ENCODE measurements at places on chromosomes 12 and 14.

DNA sequence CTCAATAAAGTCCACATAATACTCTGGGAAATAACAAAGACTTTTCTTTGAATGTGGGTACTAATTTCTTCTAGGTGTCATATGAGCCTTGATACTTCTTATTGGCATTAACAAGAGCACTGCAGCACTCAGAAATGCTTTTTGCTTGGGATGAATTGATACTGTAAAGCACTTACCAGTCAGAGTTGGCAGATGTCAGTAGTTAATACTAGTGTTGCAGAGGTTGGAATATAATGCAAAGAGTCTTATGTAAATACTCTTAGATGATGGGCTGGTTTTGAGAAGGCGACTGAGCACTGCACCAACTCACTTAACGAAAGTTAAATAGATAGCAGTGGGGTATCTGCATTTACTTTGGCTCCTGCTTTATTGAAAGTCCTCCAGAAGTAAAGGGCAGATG, 25.6 kb upstream of the MBIP start:
- DNase-seq, result no peak

DNA sequence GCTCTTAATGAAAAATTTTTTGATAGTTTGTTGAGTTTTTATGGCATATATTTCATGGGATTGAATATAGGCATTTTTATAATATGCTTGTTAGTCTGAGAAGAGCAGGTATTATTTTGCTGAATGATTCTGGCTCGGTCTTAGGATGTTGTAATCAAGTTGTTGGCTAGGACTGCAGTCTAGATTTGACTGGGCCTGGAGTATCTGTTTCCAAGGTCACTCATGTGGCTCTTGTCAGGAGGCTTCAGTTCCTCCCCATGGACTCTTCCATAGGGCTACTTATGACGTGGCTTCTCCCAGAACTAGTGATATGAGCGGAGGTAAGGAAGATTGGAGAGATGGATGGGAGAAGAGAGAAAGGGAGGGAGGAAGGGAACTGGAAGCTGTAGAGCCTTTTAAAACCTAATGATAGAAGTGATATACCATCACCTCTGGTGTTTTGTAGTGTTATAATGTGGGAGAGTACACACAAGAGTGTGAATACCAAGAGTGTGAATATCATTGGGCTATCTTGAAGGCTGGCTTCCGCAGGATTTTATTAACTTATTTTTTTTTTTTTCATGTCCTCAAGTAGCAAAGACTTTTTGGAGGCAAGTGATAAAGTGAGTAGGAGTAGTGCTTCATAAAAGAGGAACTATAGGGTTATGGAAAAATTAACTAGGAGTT, 4.4 kb downstream of the MNAT1 start:
- no peak for DNase-seq

DNA sequence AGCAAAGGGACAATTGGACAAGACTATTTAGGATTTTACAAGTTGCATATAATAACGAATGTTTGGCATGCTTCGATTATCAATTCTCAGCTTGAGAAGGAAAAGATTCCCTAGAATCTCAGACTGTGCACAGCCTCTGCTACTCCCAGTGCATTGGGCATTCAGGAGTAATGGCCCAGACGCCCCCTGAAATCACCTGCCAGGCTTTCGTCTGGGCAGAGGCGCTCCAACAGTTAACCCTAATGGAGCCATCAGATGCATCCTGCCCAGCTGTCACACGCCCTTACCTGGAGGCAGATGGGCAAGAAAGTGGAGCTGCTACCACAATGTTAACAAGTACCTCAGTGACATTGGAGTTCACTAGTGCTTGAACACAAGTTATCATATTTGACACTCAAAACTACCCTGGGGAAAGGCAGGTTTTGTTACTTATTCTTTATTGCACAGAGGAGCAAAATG, 927 bp upstream of the LRP6 start:
- no peak for DNase-seq

GRCh38 chr14:104473649-104474494, 105.7 kb upstream of the C14orf180 start:
- no peak for DNase-seq

DNA sequence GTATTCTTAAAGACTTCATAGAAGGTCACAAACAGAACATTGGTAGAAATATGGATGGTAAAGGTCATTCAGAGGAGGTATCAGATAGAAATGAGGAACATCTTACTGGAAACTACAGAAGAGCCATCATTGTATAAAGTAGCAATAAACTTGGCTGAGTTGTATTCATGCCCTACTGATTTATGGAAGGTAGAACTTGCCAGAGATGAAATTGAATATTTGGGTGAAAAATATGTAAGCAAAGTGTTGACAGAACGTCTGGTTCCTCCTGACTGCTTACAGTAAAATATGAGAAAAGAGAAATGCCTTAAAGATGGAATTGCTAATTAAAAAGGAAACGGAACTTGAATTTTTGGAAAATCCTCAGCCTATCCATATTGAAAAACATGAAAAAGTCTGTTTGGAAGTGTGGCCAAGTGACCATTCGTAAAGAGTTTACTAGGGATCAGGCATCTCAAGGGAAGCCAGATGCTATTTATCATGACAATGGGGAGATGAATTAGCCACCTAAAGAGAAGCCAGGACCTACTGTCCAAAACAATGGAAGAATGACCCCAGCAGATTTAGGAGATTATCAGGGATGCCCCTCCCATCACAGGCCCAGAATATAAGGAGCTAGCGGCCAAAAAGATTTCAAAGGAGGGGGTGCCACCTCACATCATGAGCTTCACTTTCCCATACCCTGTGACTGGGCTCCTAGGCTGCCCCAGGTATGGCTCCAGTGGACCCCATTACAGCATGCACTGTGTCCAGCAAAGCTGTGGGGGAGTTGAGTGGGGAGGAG, 189.3 kb downstream of the ITPR2 start:
- DNase-seq, result no peak

- no peak for DNase-seq
These were observed 152.5 kb upstream of the BTG1 start for GRCh38 chr12:92297932-92298696.

DNA sequence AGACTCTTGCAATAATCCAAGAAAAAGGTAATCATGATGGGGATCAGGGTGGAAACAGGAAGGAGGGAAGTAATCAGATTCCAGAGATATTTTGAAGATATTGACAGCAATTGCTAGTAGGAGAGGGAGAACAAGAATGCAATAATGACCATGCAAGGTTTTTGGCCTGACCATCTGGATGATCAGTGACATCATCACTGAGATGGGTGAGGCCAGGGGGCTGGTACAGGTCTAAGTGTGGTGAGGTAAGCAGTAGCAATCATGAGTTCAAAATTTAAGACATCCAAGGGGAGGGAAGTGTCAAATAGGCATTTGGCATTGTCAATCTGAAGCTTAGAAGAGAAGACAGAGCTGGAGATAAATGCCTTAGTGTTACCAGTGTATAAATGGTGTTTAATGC, 24.8 kb upstream of the CLMN start:
- DNase-seq, result no peak

- DNase-seq, result no peak
These were observed 26.8 kb downstream of the DUSP6 start for GRCh38 chr12:89325495-89325894.

DNA sequence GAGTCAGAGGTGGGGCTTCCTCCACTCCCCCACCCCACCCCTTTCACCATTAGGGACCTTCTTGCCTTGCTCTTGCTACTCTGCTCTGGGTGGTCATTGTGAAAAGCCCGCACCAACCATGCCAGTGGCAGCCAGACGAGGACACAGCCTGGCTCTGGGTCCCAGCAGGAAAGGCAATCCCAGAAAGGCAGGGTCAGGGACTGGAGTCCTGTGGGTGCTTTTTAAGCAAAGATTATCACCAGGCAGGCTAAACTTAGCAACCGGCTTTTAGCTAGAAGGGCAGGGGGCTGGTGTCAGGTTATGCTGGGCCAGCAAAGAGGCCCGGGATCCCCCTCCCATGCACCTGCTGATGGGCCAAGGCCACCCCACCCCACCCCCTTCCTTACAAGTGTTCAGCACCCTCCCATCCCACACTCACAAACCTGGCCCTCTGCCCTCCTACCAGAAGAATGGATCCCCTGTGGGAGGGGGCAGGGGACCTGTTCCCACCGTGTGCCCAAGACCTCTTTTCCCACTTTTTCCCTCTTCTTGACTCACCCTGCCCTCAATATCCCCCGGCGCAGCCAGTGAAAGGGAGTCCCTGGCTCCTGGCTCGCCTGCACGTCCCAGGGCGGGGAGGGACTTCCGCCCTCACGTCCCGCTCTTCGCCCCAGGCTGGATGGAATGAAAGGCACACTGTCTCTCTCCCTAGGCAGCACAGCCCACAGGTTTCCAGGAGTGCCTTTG, 1.2 kb upstream of the GAPDH start:
- DNase-seq, result no peak

DNA sequence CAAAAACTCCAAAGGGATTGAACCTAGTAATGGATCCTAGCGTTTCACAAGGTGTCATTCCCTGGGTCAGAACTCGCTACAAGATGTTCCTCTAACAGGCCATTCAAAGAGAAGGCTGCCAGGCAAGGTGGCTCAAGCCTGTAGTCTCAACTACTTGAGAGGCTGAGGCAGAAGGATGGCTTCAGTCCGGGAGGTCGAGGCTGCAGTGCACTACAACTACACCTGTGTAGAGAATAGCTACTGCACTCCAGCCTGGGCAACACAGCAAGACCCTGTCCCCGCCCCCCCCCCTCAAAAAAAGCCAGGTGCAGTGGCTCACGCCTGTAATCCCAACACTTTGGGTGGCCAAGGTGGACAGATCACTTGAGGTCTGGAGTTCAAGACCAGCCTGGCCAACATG, 14.4 kb downstream of the PPTC7 start:
- no peak for DNase-seq

DNA sequence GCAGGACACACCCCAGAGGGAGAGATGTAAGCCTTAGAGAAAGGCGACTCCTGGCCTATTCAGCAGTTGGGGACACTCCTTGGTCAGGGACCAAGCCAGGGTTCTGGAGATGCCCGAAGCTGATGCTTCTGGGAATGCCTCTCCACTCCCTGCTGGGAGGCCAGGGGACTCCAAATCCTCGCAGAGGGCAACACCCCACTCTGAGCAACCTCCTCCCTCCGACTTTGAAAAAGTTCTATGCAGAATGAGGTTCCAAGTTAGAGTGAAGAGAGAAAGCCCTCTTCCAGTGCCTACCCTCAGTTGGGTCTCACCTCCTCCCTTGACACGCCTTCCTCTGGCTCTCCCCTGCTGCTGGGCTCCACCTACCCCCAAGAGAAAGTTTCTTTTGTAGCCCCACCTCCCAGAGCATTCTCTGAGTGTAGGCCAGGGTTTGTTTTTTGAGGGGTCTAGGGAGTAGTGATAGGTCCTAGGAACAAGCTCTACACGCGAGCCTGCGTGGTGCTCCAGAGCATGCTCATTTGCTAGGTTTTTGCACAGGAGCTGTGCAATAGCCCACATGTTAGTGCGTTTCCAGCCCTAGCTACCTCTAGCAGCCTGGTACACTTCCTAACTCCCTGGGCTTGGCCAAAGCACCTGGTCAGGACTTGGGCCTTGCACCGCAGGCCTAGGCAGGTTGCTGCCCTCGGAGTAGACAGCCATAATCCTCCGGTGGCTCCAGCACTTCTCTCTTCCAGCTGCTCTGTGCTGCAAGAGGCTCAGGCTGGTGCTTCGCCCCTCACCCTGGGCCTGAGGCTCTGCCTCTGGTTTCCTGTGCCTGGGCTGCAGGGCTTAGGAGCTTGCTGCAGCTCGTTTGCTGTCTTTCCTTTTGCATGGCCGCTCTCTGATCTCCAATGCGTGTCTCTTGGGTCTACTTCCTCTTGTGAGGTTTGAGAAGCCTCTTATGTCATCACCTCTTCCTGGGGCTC, 590 bp upstream of the CEBPE start:
- no peak for DNase-seq

- no peak for DNase-seq
These were observed 379.2 kb downstream of the BTG1 start for GRCh38 chr12:91766454-91766853.

GRCh38 chr14:34620839-34621238, 9.1 kb downstream of the SNX6 start:
- DNase-seq, result no peak

- no peak for DNase-seq
These were observed 38.3 kb downstream of the NTF3 start for GRCh38 chr12:5470221-5470620.

DNA sequence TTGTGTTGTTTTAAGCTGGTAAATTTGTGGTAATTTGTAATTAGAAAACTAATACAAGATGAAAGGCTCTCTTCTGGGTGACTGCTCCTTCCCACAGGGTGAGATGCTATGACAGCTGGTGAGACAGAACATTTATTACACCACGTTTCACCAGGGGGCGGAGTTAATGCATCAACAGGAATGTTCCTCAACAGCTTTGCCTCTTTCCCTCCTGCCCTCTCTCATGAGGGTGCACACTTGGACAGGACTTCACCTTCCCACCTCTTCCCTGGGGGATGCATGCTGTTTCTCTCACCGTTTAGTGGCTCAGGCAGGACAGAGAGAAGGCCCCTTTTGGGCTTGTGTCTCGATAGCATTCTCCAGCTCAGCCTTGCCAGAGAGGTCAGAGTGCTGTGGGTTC, 13.4 kb upstream of the PPP1R1A start:
- DNase-seq, result no peak

DNA sequence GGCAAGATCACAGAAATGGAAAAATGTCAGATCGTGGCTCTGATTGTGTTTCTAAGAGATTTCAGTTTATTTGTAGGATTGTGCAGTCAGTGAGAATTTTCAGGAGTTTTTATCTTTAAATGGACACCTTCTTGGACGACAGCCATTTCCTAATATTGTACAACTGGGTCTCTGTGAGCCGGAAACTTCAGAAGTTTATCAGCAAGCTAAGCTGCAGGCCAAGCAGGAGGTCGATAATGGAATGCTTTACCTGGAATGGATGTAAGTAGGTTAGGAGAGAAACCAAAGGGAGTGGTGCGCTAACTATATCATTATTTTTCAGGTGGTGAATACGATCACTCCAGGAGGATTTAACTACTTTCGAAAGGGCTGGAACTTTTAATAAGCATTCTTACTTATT, 26.4 kb downstream of the APAF1 start:
- DNase-seq, result no peak

DNA sequence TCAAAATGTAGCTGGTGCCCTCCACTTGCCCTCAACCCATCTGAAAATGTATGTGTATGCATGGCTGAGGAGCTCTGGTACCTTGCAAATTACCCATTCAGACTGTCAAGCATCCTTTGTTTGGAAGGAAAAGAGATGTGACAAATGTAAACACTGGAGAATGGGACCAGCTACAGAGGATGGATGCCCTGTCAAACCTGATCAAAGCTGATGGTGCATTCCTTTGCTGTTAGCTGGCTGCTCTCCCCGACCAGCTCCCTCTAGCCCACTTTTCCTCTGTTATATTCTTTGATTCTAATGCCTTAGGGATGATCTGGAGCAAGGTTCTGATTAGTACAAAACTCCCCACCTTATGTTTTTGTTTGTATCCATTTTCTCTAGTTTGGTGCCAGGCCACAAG, 310.3 kb downstream of the C12orf75 start:
- no peak for DNase-seq

DNA sequence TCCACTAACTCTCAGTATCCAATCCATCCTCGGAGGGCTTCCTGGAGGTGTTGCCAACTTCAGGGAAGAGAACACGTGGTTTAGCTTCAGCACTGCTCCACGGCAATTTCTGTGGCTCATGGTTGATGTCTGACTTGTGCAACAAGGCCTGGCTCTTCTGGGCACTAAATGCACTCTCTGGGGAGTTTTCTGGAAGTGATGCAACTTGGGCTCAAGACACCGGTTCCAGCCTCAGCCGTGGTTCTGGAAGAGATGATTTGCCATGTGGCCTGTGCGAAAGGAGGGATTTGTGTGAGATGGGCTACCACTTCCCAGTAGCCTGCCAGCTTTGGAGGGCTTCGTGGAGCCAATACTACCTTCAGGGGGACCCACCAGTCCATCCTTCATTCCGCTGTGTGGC, 118.6 kb upstream of the RTL1 start:
- no peak for DNase-seq

- DNase-seq, result no peak
These were observed 166.1 kb upstream of the SYT10 start for GRCh38 chr12:33605757-33606156.

Measured in stimulated activated CD4-positive, alpha-beta T cell treated with anti-CD3 and anti-CD28 coated beads, Interleukin-15, amount 100 ng/mL, for 1 hour (primary cell).